ENCODE measurements at places on chromosomes 7 and 10.

DNA sequence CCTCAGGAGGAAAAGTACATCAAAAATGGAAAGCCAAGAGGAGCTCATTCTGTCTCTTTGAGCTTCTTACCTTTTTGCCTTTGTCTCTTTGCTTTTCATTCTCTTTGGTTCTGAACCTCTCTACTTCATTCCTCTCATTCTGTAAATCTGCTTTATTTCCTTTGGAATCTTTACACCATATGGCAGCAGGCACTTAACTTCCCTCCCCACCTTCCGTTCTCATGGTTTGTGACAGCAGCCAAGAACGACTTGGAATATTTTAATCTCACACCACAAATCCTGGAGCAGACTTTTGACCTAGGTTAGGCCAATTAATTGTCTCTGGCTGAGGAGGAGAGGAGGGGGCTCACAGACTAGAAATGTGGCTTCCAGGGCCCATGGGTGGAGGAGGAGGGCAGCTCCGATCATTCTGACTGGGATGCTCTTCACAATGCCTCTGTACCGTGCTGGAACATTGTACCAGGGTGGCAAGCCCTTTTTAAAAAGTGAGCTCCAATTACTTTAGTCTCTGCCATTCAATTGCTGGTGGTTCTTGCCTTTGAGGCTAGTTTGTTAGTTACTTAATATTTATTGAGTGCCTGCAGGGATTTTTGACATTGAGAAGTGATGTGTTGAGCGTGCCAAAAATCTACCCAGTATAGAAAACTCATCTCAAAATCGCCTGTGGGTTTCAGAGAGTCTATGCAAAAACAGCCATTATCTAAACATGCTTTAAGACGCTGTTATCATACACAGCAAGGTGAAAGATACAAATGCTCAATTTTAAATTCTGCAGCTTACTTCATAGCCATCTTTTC, 386.6 kb downstream of the DPP6 start:
- DNase-seq: no peak

DNA sequence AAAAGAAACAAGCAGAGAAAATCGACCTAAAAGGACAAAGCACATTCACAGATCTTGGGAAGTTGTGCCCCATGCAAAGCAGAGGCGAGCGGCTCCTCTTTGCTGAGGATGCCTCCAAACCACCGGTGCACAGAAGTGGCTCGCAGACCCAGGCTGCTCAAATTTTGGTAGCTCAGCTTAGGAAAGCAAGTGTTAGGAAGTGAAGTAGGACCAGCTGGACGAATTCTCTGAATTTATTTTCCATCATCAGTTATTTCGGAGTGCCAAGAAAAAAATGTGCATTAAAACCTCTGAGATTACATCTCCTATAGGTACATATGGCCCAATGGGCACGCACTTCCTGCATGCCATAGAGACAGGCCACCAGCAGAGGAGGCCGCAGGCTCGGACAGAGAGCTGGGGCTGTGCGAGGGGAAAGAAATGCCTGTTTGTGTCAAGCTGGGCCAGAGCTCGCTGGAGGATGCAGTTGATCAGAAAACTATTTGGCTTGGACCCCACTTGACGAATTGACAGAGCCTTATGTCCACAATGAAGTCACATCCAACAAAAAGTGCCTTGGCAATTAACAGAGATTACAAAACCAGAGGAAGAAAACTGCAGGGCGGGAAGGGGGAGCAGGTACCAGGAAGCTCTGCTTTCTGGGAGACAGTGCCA, 122.3 kb upstream of the LYZL2 start:
- DNase-seq: no peak

DNA sequence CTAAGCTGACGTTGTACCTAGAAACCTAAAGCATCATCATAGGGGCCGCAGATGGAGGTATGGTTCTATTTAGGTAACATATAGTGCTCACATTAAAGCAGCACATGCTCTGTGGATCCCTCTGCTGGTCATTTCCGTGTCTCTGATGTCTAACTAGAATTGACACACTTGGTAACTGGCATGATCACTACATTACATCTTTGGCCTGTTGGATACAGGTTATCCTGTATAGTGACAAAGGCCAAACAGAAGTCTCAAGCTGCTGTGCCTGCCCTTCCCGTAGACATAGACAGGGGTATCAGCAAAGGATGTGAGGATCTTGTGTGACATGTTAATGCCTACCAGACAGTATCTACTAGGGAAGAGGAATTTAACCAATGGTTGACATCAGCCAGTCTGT, 51.2 kb downstream of the KIF5B start:
- no peak for DNase-seq

GRCh38 chr10:61187601-61188000, 243.6 kb upstream of the RHOBTB1 start:
- no peak for DNase-seq

- DNase-seq: no peak
Measured at GRCh38 chr7:135197343-135197742, 14.0 kb downstream of the WDR91 start.

GRCh38 chr7:84484502-84485079, 290.0 kb upstream of the SEMA3A start:
- no peak for DNase-seq

DNA sequence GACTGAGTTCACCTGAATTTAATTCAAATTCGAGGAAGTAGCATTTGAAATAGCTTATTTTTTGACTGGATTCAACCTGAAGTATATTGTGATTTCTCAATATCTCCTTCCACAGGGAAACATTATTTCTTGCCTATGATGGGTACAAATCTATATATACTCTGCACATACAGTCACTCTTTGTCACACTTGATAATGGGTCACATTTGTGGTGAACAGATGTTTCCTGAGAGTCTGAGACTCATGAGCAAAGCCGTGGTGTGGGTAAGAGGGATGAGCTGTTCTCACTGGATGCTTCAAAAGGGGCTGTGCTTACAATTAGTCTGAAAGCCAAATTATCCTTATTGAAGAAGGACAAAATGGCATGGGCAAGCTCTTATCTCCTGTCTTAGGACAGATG, 18.0 kb upstream of the TBXAS1 start:
- no peak for DNase-seq

DNA sequence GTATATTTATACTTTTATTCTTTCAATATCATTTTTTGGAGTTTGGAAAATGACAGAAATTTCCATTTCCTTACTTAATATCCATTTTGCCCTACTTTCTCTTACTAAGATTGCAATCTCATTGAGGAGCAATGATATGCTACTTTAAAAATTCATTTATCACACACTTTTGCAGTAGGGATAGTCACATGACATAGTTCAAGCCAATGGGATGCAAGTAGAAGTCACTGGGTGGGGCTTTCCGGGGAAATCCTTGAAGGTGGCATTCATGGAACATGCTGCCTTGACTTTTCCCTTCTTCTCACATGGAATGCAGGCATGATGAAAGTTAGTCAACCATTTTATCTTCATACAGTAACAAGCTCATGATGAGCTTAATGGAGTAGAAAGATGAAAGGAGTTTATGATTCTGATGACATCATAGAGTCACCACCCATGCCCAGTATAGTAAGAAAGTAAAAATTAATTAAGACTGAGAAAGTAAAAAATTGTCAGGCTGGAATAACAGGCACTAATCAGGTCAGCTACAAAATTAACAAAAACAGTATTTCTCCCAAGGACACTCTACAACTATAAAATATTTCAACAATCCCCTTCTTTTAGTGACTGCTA, 33.4 kb downstream of the IQUB start:
- no peak for DNase-seq

- no peak for DNase-seq
Measured at GRCh38 chr7:96993094-96993865, 12.1 kb upstream of the DLX6 start.

All from urinary bladder (tissue), 4 donors.